Upper lobe of right lung (tissue), 1 donor: ENCODE measurements at places on chromosomes 2 and 18. TPM values are rescaled to one million over a fixed set of nuclear protein-coding genes. Genes with fewer than 3 reads are reported as not detected.

GRCh38 chr2:130369965-130370341 lies 14.1 kb downstream of the PTPN18 start:
- peaks cover 4% of the 10 kb centered on the region for H3K36me3 ChIP-seq
- no peak for DNase-seq
- H3K27ac ChIP-seq: no peak overlapping the region
- no peaks in the 10 kb centered on the region for H3K27me3 ChIP-seq
- no peak overlapping the region for H3K4me3 ChIP-seq

The SNED1 gene
- 38.4 TPM for total RNA-seq

DNA sequence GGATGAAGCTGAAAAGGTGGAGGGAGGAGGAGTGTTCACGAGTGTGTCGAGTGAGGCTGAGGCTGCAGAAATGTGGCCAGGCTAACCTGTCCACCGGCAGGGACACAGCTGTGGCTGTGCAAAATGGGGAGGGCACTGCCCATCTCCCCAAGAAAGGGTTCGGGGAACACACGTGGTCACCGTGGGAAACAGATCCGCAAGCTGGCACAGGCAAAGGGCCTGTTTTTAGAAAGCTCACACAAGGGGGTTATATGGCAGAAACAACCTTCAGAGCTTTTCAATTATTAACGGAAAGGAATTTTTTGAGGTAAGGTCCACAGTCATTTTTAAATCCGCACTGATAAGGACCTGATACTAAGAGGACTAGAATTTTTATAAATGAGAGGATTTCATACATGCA lies 35.7 kb downstream of the SH3YL1 start:
- no peaks in the 10 kb centered on the region for H3K4me1 ChIP-seq
- no peak overlapping the region for H3K27ac ChIP-seq
- no peaks in the 10 kb centered on the region for H3K27me3 ChIP-seq
- no peak overlapping the region for H3K4me3 ChIP-seq

DNA sequence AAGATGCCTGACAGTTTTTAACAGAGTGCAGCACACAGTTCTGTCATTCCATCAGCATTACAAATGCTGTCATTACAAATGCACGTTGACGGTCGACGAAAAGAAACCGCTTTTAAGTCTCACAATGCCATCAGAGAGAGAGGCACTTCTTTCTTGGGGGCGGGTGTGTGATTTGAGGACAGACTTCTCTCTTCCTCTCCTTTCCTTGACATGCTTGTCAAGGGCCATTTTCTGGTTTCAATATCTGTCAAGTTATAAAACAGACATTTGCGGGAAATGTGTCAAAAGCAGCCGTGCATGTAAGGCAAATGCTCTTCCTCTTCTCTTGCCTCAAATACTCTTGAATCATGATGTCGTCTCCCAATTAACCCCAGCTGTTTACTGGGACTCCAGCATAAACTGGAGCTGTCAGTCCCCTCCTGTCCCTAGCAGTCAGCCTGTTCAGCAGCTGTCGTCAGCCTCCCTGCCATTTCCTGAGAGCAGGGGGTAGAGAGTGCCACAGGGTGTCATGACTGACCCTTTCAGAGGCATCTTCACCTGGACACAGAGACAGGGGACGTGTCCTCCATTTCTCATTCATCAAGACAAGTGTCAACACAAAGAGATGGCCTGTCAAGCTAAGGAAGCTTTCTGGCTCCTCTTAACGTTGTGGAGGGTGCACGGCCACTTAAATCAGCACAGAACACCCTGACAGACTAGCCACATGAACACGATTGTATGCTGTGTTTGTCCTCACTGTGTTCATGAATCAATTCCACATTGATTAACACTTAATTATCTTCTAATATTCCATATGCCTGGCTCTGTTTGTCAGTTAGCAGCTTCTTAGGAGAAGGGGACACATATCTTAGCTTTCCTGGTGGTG lies 305.4 kb upstream of the RAB6C start:
- no peaks in the 10 kb centered on the region for H3K36me3 ChIP-seq
- H3K4me3 ChIP-seq: no peak overlapping the region
- H3K27ac ChIP-seq: no peak overlapping the region
- no peaks in the 10 kb centered on the region for H3K27me3 ChIP-seq
- DNase-seq: no peak
- no peaks in the 10 kb centered on the region for H3K4me1 ChIP-seq

The KCNE4 gene
- total RNA-seq: 0.61 TPM

The LRATD1 gene
- 8.9 TPM for total RNA-seq

DNA sequence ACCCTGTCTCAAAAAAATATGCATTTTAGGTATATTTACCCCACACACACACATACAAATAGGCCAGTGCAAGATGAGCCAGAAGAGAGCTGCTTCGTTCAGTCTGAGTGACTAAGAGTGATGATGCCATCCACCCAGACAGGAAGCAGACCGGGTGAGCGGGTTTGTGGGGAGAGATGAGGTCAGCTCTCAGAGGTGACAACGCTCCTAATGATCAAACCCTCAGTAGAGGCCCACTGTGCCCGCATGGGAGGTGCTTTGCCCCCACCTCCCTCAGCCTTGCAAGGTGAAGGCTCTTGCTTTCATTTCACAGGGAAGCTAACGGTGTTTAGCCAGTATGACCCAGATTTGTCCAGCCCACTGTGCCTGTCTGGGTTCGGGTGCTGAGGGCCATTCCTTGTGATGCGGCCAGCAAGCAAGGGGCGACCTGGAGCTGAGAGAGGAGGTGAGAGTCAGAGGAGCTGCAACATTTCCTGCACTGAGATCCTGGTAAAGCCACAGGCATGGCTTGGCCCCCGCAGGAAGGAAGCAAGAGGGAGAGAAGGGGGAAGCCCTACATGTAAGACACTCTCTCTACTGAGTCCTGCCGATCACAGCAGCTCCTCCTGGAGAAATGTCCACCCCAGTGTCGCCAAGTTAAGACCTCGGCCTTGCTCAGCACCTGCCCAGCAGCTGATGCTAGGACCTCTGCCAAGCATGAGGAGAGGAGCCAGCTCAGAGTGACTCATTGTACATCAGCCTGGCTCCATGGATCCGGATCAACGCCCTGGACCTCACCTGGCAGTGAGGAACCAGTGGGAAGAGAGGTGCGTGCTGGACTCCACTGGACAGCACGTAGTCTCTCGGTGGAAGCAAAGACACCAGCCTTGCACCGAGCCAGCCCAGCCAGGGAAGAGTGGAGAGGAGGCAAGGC lies 37.0 kb downstream of the NIFK start:
- peaks cover 21% of the 10 kb centered on the region for H3K4me1 ChIP-seq
- no peak overlapping the region for H3K4me3 ChIP-seq
- peak; percentile 67 for DNase-seq
- no peak overlapping the region for H3K27ac ChIP-seq
- no peaks in the 10 kb centered on the region for H3K27me3 ChIP-seq

DNA sequence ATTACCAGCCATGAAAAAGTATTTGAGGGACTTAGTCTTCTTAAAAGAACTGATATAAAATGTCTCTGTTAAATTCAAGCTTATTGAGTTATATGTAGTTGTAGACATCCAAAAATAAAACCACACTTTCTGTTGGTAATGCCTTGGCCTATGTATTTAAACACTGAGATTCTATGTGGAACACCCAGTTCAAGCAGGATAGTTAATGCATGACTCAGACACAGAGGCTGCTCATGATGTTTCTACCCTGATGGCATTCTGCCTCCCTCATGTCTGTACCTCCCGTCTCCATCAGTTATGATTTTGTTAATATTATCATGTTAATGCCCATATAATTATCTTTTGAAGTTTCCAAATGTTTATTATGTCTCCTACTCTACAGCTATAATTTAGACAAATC lies 164.5 kb downstream of the XIRP2 start:
- no peak for DNase-seq
- H3K4me1 ChIP-seq: no peaks in the 10 kb centered on the region
- H3K4me3 ChIP-seq: no peak overlapping the region
- no peaks in the 10 kb centered on the region for H3K36me3 ChIP-seq
- no peak overlapping the region for H3K27ac ChIP-seq

- no peaks in the 10 kb centered on the region for H3K36me3 ChIP-seq
- peaks cover 21% of the 10 kb centered on the region for H3K4me1 ChIP-seq
- H3K27ac ChIP-seq: peak overlapping the region; percentile 2
- no peak overlapping the region for H3K4me3 ChIP-seq
Measured at GRCh38 chr18:47911877-47912276, 18.6 kb downstream of the SMAD2 start.

The MREG gene
- 16.8 TPM for total RNA-seq

The LRRTM4 gene
- total RNA-seq: 0.41 TPM

The PTH2R gene
- not detected for total RNA-seq

GRCh38 chr2:152602750-152603149 lies 114.5 kb downstream of the PRPF40A start:
- H3K36me3 ChIP-seq: peaks cover 3% of the 10 kb centered on the region
- no peak for DNase-seq
- H3K27me3 ChIP-seq: no peaks in the 10 kb centered on the region
- no peak overlapping the region for H3K27ac ChIP-seq
- H3K4me1 ChIP-seq: no peaks in the 10 kb centered on the region

GRCh38 chr2:146847846-146848245 lies 997.0 kb upstream of the ACVR2A start:
- H3K4me3 ChIP-seq: no peak overlapping the region
- H3K4me1 ChIP-seq: no peaks in the 10 kb centered on the region
- DNase-seq: no peak
- no peaks in the 10 kb centered on the region for H3K36me3 ChIP-seq
